AG04450 (cell line): ENCODE measurements at places on chromosomes 6 and 20.

- no peak for DNase-seq
Observed at GRCh38 chr6:131431718-131432117, 141.3 kb upstream of the ARG1 start.

GRCh38 chr6:95589826-95590570 lies 12.7 kb downstream of the MANEA start:
- no peak for DNase-seq

DNA sequence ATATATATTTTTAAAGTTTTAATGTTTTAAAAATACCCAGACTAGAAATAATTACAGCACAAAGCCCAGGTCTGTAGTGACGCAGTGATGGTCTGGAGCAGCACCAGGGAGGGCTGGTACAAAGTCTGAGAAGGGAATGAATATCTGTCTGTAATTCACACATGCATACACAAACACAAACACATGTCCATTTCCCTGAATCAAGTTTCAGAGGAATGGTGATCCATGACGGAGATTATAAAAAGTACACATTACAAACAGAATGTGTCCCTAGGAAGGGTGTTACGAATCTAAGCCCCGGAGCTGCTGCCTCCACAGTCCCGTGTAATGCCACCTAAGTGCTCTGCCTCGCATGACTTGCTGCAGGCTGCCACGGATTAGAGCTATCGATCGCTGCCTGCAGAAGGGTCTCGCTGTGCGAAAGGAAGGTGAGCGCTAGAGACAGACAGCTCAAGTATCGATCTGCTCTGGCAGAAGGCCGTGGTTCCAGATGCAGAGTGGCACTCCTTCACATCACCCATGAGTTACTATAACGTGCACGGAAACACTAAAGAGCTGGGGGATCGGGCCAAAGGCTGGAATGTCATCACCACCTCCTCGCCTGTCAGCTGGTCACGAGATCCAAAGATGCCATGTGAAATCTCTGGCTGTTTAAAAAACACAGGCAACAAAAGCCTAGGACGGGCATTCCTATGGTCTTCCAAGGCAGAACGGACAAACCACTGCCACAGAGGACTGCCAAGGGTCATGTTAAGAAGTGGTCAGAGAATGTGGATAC lies 87.1 kb downstream of the INSM1 start:
- DNase-seq, result no peak

GRCh38 chr20:23278172-23278571 lies 72.4 kb upstream of the NXT1 start:
- DNase-seq, result no peak
